ENCODE measurements at places on chromosomes 6 and 20.

DNA sequence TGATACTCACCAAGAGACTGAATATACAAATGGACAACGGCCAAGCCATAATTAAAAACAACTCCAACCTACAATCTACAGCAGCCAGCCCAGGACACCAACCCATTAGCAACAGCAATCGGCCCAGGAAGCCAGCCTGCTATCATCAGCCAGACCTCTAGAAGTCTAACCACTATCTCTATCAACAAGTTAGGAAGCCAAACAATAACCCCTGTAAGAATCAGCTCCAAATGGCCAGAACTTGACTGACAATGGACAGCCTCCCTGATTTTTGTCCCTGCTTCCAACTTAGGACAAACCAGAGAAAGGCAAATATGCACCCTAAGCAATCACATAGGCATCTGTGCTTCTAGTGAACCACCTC is 511.8 kb upstream of the JARID2 start:
- DNase-seq: no peak

DNA sequence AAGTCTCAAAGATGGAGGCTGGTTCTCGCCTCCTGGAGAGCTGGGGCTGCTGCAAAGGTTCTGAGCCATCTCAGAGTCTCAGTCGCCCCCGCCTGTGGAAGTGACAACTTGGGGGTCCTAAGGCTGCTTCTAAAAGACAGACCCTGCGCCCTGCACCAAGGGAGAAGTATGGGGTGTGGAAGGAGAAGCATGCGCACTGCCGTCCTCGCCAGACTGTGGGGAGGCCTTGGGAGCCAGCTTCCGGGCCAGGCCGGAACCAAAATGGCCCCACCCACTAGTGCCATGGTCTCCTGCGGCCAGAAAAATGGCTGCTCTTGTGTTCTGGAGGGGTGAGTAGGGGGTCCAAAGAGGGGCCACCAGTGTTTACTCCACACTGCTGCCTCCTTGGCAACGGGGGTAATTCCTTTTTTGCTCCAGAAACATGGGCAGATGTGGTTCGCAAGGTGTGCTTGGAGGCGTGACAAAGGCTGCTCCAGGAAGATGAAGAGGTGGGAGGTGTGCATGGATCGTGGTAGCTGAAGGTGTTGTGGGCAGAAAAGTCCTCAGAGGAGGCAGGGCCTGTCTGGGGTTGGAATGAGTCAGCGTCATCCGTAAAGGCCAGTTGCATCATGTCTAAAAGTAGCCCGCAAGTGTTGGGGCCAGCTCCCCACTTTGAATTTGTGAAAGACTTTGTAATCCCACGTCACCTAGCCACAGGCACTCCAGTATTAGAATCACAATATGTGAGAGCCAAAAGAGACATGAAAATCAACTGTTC is 329.8 kb upstream of the SOX4 start:
- DNase-seq: no peak

DNA sequence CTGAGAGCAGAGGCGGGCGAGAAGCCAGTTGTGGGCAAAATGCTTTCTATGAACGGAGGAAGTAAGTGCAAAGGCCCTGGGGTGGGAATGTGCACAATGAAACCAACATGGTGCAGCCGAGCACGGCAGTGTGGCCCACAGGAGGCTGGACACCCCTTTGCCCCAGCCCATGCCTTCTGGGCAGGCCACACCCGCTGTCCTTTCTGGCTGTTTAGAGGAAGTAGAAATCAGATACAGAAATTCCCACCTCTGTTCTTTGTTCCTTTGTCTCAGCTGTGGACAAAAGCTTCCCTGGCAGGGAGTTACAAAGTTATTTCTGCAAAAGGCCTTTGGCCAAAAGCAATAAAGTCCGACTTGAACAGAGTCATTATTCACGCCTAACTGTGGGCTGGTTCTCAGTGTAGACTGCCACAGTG is 11.9 kb downstream of the SULF2 start:
- DNase-seq: no peak

DNA sequence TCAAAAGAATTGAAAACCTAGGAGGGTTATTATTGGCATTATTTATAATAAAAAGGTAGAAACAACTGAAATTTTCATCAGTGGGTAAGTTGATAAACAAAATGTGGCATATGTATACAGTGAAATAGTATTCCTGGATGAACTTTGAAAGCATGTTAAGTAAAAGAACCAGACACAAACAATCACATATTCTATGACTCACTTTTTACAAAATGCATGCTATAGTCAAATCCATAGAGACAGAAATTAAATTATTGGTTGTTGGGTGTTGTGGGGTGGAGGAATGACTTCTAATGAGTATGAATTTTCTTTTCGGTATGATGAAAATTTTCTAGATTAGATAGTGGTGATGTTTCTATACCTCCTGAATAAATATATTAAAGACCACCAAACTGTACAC is 94.6 kb downstream of the LRRC1 start:
- DNase-seq: no peak

- no peak for DNase-seq
Observed at GRCh38 chr6:121717686-121718085, 282.2 kb downstream of the GJA1 start.

DNA sequence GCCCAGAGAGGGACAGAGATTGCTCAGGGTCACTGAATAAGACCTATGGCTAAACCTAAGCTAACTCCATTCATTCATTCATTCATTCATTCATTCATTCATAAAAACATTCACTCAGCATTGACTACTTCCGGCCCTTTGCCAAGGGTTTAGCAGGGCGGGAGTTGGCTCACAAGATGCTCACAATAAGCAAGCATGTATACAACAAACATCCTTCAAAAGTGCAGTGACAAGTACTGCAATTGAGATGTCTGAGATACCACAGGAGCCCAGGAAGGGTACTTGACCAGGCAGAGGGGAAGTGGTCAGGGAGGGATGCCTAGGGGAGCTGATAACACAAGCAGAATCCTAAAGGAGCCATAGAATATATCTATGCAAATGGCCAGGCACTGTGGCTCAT is 18.2 kb upstream of the KIAA1755 start:
- no peak for DNase-seq

GRCh38 chr6:170476360-170476759 is 76.7 kb downstream of the PSMB1 start:
- no peak for DNase-seq

GRCh38 chr20:21832442-21833385 is 127.2 kb downstream of the PAX1 start:
- no peak for DNase-seq

DNA sequence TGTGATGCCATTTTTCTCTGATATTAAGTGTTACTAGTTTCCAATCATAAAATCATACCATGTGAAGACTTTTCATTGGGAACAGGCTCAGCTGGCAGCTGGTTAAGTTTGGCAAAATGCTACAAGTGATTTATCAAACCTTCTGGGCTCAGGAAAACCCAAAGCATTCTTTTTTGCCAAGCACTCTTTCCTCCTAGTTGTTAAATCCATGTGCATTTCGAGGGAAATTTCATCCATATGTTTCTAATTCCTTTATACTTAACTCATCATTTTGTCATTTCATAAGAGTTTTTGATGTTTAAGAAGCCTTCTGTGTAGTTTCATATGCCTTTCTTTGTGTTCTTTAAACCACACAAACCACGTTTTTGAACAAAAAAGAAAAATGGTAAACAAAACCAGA is 217.6 kb upstream of the PDE10A start:
- DNase-seq: no peak

GRCh38 chr6:136932599-136932998 is 10.5 kb downstream of the SLC35D3 start:
- DNase-seq: no peak

- no peak for DNase-seq
Observed at GRCh38 chr6:165685302-165685701, 22.3 kb upstream of the PDE10A start.

DNA sequence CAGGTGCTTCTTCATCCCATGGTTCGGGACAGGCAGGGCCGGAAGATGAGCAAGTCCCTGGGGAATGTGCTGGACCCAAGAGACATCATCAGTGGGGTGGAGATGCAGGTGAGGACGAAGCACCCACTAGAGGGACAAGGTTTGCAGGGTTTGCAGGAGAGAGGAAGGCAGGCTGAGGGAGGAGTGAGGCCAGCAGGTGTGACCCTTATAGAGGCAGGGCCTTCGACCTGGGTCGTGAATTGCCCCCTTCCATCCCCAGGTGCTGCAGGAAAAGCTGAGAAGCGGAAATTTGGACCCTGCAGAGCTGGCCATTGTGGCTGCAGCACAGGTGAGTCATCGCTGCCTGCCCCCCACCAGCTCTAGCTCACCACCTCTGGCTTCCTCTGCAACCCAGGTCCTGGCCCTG is 8.4 kb downstream of the VARS2 start:
- DNase-seq: no peak

GRCh38 chr6:30981942-30982772 is 1.4 kb upstream of the MUC21 start:
- no peak for DNase-seq

GRCh38 chr6:21750575-21750974 is 157.0 kb downstream of the SOX4 start:
- no peak for DNase-seq

DNA sequence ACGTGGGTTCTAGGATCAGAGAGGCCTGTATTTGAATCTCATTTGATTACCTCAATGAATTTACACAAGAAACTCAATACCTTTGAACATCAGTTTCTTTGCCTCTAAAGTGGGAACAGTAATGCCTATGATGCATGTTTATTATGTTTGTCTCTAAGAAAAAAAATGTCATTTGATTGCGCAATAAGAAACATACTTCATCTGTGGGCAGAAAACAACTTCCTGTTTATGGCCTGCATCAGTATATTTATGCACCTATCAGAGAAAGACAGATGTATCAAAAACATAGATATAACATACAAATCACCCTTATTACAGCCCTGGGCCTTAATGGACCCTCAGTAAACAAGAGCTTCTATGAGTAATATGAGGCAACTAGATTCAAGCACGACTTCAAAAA is 516.4 kb upstream of the ARID1B start:
- no peak for DNase-seq

DNA sequence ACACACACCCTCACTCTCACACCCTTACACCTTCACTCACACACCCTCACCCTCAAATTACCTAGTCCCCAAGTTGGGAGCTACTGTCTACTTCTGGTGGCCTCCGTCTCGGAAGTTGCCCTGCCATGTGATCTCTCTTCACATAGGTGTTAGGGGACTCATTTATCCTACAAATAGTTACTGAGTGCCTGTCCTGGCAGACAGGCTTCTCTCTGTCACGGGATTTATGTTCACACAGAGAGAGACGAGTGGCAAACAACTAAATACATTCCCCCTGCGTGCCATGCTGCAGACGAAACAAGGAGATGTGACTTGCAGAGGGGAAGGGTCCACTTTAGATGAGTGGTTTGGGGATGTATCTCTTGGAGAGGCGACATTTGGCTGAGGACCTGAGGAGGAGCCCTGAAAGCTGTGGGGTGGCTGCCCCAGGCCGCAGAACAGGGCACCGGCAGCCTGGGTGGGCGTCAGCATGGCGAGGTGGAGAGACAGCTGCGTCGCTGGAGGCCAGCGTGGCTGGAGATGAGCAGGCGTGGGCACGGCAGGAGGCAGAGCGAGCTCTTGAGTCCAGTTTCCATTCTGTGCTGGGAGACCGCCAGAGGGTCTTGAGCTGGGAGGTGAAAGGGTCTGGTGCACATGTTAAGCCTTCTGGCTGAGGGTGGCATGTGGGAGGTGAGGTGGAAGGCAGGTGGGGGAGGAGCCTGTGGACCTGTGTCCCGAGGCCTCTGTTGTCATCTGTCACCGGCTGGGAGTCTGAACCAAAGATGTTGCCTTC is 17.2 kb downstream of the DYNLT1 start:
- no peak for DNase-seq

- DNase-seq: no peak
Observed at GRCh38 chr20:45044084-45044573, 56.8 kb downstream of the KCNS1 start.
